Eye (tissue), 1 donor: ENCODE measurements at places on chromosomes 5 and 9.

- DNase-seq: no peak
Measured at GRCh38 chr9:98597236-98597771, 111.4 kb downstream of the GABBR2 start.

- no peak for DNase-seq
Measured at GRCh38 chr5:110727025-110727314, 499 bp upstream of the TMEM232 start.

- DNase-seq: no peak
Measured at GRCh38 chr5:32055891-32056866, 117.9 kb downstream of the GOLPH3 start.

- DNase-seq: no peak
Measured at GRCh38 chr5:82356021-82356420, 77.9 kb upstream of the RPS23 start.

GRCh38 chr9:120412425-120412951, 167.5 kb downstream of the CDK5RAP2 start:
- peak; percentile 39 for DNase-seq
